ENCODE measurements at places on chromosomes 11 and 22.

DNA sequence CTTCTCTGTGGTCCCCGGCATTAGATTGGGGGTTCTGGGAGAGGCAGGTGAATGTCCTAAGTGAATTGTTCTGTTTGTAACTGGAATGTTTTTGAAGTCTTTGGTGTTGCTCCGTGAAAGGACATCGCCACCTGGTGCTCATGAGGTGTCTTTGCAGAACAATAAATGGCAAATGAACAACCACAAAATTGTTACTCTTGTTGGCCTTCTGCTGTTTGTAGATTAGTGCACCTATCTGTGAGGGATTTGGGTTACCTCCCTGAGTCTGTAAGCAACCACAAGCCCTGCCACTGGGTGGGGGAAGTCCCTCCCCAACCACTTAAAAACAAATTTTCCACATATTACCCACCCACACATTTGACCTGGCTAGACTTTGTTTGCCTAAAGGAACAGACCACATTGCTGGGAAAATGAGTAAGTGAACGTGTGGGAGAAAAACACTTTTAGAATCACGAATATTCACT lies 4.7 kb downstream of the MPEG1 start:
- peak; percentile 52 for DNase-seq

GRCh38 chr22:45647532-45648225 lies 24.0 kb upstream of the ATXN10 start:
- DNase-seq: no peak

- peak; percentile 46 for DNase-seq
Observed at GRCh38 chr11:86644291-86644690, 28.1 kb downstream of the ME3 start.

- no peak for DNase-seq
Observed at GRCh38 chr11:77302752-77303151, 1.3 kb upstream of the GDPD4 start.

DNA sequence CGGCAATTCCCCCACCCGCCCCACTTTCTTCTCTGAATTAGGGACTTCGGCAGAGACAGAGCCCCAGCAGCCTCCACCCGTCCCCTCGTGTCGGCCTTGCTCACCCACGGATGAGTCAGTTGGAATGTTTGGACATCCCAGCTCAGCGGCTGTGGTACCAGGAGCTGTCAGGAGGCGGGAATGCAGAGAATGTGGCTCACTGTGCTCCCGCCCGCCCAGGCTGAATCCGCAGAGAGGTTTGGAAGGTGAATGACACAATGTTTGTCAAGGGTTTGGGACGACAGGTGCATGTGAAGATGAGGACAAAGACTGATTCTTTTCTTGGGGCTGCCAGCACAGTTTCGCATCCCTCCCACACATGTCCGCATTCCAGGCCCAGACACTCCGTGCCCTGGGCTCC lies 39.6 kb downstream of the LIF start:
- peak; percentile 97 for DNase-seq

DNA sequence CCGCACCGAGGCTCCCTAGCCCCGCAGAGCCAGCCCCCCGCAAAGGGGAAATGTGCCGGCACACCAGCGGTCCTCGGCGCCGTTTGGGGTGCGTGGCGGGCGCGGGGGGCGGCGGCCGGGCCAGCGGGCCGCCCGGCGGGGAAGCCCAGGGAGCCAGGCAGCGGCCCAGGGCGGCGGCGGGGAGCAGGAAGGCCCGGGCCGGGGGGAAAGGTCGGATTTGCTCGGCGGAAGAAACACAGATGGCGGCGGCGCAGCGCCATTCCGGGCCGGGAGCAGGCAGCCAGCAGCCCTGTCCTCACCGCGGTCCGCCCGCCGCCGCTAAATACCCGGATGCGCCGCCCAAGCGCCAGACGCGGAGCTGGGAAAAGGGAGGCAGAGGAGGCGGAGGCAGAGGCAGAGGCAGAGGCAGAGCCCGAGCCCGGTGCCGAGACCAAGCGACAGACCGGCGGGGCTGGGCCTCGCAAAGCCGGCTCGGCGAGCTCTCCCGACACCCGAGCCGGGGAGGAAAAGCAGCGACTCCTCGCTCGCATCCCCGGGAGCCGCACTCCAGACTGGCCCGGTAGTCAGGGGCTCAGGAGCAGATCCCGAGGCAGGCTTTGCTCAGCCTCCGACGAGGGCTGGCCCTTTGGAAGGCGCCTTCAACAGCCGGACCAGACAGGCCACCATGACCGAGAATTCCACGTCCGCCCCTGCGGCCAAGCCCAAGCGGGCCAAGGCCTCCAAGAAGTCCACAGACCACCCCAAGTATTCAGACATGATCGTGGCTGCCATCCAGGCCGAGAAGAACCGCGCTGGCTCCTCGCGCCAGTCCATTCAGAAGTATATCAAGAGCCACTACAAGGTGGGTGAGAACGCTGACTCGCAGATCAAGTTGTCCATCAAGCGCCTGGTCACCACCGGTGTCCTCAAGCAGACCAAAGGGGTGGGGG lies 2.6 kb upstream of the GCAT start:
- DNase-seq: peak; percentile 88

DNA sequence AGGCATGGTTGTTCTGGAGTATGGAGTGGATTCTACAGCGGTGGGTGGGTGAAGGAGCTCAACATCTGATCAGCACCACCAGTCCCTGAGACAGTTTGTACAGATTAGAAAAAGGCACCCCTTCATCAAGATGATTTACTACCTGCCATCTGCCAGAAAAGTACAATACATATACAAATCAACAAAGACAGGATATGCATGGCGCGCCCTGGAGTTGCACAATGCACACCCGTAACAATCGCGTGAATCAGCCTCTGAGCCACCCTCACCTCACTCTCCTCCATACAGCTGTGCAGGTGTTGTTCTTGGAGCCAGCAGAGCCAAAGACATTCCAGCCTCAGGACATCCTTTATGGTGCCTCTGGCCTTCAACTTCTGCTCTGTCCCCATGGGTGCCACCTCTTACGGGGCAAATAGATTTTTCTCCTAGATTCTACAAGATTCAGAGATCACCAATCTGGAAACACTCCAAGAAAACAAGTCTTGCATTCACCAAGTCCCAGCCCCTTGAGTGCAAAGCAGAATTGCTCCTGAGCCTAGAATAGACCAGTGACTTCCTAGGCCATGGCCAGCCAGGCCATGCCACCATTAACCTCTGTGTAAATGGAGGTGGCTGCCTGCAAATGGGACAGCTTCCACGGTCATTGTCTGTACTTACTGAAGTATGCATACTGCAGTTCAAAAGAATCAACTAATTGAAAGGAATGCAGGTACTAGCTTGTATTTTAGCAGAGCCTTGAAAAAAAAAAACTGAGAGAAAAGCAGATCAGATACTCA lies 490.9 kb downstream of the SOX6 start:
- no peak for DNase-seq

GRCh38 chr22:19997561-19998231 lies 18.9 kb downstream of the ARVCF start:
- no peak for DNase-seq

Data from fibroblast of skin of right biceps (primary cell).